ENCODE measurements at places on chromosomes 5 and 9.

GRCh38 chr9:28696960-28697359 lies 1123.7 kb upstream of the C9orf72 start:
- no peak for DNase-seq

GRCh38 chr5:173314166-173314952 lies 13.9 kb downstream of the STC2 start:
- no peak for DNase-seq

GRCh38 chr9:14889451-14889850 lies 20.8 kb downstream of the FREM1 start:
- no peak for DNase-seq

- DNase-seq, result no peak
These were observed 10.4 kb downstream of the ANGPTL2 start for GRCh38 chr9:127112056-127112455.

- DNase-seq, result no peak
These were observed 110.4 kb downstream of the TRPM6 start for GRCh38 chr9:74777136-74777879.

DNA sequence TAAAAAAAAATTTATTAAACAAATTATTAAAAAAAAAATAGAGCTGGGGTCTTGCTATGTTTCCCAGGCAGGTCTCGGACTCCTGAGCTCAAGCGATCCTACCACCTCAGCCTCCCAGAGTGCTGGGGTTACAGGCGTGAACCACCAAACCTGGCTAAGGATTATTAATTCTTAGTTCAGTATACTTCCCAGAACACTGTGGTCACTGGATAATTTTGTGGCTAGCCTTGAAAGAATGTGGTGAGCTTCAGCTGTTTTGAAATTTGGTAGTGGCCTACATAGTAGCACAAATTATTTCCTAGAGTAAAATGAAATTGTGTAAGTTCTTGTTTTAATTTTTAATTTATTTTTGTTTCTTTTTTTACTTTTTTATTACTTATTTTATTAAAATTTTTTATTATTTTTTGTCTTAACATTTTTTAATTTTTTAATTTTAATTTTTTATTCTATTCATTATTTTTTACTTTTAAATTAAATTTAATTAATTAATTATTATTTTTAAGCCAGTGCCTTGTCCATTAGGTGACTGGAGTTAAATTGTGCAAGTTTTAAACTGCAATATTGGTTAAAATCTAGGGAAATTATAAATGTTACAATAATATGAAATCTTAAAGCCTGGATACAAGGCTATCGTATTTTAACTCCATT lies 23.0 kb downstream of the ARRDC3 start:
- DNase-seq, result no peak

DNA sequence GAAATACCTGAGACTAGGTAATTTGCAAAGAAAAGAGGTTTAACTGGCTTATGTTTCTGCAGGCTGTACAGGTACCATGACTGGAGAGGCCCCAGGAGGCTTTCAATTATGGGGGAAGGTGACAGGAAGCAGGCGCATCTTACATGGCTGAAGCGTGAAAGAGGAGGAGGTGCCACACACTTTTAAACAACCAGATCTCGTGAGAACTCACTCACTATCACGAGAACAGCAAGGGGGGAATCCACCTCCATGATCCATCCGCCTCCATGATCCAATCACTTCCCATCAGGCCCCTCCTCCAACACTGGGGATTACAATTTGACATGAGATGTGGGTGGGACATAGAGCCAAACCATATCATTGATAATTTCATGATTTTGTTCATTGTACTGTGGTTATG lies 2.5 kb upstream of the MED27 start:
- no peak for DNase-seq

- no peak for DNase-seq
These were observed 171.7 kb downstream of the ATPSCKMT start for GRCh38 chr5:10077791-10078545.

DNA sequence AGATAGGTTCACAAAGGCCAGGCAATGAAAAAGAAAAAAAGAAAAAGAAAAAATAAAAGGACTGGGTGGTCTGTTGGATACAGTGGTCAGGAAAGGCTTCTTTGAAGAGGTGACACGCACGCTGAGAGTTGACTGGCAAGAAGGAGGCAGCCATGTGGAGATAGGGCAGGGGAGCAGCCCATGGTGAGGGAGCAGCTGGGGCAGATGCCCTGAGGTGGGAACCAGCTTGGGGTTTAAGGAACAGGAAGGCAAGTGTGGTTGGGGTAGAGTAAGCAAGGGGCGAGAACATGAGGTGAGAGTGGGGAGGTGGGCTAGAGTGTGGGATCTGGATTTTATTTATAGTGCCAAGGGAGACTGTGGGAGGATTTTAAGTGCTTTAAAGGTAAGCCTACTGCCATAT lies 6.8 kb downstream of the ENHO start:
- DNase-seq, result no peak

DNA sequence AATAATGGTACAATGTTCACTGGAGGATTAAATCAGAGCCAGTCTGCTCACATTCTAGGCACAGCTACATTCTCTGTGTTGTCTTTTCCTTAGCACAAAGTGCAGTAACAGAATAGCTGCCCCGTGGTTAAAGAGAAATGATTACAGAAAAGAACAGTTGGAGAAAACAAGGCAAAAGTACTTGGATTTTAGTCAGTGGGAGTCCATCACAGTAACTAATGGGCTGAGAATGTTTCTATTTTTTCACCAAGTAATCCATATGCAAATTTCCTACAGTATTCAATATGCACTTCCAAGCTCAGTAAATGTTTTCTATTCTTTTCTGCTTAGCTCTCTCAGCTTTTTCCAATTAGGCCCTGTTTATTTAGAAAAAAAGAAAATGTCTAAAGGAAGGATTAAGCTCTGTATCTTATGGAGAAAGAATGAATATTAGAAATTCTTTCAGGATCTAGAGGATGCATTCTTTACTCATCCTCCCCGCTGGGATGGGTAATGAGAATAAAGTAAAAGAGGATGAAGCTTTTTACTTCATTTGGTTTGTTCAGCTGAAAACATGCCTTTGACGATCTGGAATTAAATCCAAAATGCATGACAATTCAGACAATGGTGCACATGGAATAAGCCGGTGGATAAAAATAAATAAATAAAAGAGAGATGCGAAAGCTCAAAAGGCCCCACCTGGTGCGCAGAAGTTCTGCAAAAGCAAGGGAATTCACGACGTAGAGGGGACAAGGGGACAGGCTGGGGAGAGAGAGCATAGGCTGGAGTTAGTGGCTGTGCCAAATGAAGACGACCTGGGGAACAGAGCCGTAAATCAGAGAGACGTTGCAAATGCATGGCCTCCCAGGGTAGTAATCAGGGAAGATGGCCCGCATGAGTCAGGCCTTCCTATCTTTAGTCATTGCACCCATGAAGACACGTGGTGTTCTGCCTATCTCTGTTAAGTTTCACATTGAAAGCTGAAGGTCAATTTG lies 345.2 kb downstream of the GLIS3 start:
- DNase-seq, result no peak

GRCh38 chr9:125747765-125748445 lies 732 bp downstream of the PBX3 start:
- no peak for DNase-seq

DNA sequence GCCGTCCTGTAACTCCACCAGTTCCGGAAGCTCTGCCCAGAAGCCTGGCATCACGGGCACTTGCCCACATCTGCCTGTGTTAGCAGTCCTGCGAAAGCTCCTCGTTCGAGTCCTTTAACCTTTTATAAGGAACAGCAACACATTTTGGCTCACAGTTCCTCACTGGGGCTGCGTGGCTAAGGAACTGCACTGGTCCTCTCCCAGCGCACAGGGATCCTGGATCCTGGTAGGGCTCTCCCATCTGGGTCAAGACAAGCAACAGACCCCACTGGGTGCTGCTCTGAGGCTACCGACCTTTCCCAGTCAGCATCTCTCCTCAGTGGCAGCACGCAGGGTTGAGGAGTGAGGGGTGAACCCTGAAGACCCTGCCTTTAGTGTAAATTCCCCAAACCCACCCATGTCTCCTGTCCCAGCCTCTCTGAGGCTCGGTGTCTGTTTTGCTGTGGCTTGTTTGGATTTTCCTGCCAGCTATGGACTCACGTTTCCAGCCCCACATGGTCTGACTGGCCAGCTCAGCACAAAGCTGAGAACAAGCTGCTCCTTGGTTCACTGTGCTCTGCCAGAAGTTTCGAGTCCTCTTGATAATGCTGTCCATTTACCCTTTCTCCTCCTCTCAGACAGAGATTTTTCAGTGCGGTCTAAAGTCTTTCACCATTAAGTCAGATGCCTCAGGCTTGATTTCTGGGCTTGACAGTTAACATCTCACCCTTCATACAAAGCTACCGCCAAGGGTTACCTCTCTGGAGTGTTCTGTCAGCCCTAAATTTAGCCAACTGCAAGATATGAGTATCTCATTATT lies 80.0 kb downstream of the AK8 start:
- no peak for DNase-seq

DNA sequence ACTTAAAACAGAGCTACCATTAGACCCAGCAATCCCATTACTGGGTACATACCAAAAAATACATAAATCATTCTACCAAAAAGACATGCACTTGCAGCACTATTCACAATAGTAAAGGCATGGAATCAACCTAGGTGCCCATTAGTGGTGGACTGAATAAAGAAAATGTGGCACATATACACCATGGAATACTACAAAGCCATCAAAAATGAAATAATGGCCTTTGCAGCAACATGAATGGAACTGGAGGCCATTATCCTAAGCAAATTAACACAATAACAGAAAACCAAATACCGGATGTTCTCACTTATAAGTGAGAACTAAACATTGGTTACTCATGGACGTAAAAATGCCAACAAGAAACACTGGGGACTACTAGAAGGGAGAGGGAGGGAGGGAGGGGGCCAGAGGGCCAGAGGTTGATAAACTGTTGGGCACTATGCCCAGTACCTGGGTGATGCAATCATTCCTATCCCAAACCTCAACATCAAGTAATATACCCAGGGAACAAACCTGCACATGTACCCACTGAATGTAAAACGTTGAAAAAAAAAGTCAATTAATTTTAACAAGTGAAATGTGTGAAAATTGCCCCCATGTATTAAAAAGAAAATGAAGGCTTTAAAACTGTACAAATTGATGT lies 24.5 kb upstream of the GPR150 start:
- no peak for DNase-seq

DNA sequence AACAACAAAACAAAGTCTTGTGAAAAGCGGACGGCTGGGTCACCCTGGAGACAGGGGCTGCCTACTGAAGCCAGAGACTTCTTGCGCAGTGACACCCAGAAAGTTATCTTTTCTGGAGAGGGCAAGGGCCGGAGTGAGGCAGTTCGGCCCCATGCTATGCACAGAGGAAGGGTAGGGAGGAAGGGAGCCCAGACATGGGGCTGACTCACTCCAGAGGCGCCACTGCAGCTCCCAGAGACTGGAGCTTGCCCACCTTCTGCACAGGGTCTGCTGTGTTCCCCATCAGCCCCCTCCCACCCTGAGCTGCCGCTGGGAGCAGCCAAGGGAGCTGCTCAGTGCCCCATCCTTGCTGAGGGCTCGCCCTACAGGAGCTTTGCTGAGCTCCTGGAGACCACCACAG lies 13.3 kb downstream of the SLC6A3 start:
- no peak for DNase-seq

- no peak for DNase-seq
These were observed 344.7 kb upstream of the RGMB start for GRCh38 chr5:98428806-98429205.

DNA sequence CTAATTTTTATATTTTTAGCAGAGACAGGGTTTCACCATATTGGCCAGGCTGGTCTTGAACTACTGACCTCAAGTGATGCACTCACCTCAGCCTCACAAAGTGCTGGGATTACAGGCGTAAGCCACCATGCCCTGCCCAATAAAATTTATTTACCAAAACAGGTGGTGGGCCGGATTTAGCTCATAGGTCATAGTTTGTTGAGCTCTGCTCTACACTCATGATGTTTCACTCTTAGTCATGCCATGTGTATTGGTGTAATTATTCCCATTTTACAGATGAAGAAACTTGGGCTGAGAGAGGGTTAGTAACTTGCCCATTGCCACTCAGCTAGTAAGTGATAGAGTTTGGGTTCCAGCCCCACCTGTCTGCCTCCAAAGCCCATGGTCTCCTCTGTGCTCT lies 93.1 kb upstream of the WWC1 start:
- DNase-seq, result no peak

DNA sequence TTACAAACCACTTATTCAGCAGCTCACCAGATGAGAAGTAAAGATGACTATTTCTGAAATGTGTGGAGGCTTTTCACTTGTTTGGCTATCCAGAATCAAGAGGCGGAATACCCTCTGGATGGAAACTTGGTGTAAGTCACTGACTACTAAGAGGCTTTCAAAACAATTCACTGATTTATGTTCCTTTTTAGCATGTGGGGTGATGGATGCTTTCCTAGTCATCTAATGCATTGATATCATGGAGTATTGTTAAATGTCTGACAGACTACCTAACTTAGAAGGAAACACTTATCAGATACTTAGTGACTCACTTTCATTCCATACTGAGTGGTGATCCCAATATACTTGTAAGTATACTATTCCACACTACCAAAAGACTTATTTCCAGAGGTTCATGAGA lies 141.4 kb downstream of the PLK2 start:
- DNase-seq, result no peak

DNA sequence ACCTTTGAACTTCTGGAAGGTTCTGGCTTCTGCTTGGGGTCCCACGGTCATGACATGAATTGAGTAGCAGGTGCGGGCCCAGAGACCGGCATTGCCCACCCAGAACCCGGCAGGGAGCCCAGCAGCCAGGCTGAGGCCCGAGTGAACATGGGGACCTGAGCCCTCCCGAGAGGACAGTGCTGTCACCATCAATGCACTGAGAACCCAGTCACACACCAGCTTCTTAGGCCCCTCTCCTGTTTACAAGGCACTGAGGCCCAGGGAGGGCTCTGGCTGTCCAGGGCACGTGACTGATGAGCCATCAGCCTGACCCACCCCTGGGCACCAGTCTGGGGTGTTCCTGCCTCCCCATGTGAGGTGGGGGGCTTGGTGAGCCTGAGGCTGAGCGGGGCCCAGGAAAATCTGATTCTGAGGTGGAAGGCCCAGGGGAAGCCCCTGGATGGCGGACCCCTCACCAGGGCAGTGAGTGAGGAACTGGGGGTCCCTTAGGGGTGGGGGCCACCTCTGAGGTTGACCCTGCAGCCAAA lies 60.3 kb upstream of the RNU6ATAC start:
- no peak for DNase-seq

GRCh38 chr5:172867761-172868435 lies 33.8 kb downstream of the ERGIC1 start:
- DNase-seq, result no peak

DNA sequence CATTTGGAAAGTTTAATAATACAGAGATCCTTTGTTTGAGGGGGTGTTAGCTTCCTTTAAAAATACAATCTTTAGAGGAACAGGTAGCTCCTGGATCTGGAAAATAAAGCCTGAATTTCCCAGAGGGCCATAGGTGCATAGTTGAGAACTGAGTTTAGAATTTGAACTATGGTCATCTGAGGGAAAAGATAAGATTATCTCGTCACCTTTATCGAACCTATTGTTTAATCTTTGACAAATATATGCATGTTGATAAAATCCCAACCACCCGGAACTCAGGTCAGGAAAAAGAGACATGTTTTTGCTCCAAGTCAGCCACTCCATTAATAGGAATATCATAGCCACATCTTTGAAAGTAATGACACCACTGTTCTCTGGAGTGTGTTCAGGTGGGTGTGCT lies 91.7 kb upstream of the FAM169A start:
- no peak for DNase-seq

- no peak for DNase-seq
These were observed 81.9 kb downstream of the DMRTA1 start for GRCh38 chr9:22528485-22528884.

GRCh38 chr5:74034733-74035132 lies 408.7 kb downstream of the ARHGEF28 start:
- DNase-seq, result no peak
